Muscle of leg (tissue), 16 donors: ENCODE measurements at places on chromosomes 5 and 9. TPM values are rescaled to one million over a fixed set of nuclear protein-coding genes. Genes with fewer than 3 reads are reported as not detected.
A peak's percentile ranks its signal among the peaks of the same experiment; 100 is the strongest.

SLC46A2 gene
- polyA plus RNA-seq: 0.14 TPM

CCL27 gene
- 0.60 TPM for polyA plus RNA-seq

GNA14 gene
- polyA plus RNA-seq: 3.4 TPM

NFIB gene
- 63.7 TPM for polyA plus RNA-seq

TRPM3 gene
- polyA plus RNA-seq: 0.20 TPM

NMUR2 gene
- 0.86 TPM for polyA plus RNA-seq

TAF11L10 gene
- not detected for polyA plus RNA-seq

LRRC26 gene
- not detected for polyA plus RNA-seq

PCDHB6 gene
- polyA plus RNA-seq: 2.0 TPM

DNA sequence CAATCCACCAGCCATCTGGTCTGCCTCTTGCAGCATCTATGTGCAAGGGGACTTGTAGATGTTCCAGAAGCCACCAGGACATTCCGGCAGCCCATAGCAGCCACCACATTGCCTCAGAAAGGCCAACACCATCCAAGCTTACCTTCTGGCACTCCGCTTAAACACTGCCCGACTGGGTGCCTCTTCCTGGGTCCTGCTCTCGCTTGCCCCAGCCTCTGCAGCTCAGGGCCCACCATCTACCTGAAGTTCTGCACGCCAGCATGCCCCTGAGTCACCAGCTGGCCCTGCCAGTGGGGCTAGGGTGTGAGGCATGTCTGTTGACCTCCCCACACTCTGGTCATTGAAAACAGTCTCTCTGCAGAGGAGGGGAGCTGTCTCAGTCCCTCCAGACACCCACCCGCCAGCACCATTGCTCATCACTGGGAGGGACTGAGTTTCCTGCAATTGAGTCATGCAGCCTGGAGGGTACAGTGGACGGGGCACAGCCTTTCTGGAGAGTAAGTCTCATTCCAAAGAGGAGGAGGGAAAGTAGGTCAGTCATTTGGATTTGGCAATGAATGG is 16.9 kb upstream of the COL5A1 start:
- no peak for DNase-seq

GRCh38 chr5:132063090-132063911 is 2.8 kb downstream of the IL3 start:
- DNase-seq: peak; percentile 48

GRCh38 chr5:111968459-111968858 is 211.5 kb upstream of the NREP start:
- DNase-seq: peak; percentile 68

- DNase-seq: peak; percentile 50
These were observed 15.1 kb upstream of the LCP2 start for GRCh38 chr5:170312666-170313065.

GRCh38 chr9:130984521-130984920 is 24.5 kb upstream of the LAMC3 start:
- DNase-seq: no peak

- DNase-seq: no peak
These were observed 34.2 kb downstream of the FOXI1 start for GRCh38 chr5:170139786-170140335.

DNA sequence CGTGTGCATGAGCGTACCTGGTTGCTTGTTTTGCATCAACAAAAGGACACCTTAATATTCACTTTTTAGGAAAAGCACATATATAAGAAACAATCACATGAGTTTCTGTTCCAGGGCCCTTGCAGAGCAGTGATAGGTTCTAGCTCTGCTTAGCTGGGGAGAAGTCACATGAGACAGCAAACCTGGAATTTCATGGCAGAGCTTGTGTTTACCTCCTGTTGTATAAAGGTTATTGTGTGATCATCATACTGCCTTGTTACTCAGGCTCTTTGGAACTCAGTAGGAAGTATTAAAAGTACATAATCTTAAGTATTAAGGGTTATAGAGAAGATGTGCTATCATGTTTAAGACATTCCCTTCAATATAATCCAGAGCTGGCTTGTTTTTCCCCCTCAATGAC is 18.0 kb upstream of the VLDLR start:
- DNase-seq: no peak

- peak; percentile 82 for DNase-seq
These were observed 153.5 kb downstream of the CDC42SE2 start for GRCh38 chr5:131417240-131417869.

- DNase-seq: no peak
These were observed 54.3 kb downstream of the TRIP13 start for GRCh38 chr5:946720-947625.

- peak; percentile 53 for DNase-seq
These were observed 3.6 kb downstream of the CAMK4 start for GRCh38 chr5:111227801-111228200.

DNA sequence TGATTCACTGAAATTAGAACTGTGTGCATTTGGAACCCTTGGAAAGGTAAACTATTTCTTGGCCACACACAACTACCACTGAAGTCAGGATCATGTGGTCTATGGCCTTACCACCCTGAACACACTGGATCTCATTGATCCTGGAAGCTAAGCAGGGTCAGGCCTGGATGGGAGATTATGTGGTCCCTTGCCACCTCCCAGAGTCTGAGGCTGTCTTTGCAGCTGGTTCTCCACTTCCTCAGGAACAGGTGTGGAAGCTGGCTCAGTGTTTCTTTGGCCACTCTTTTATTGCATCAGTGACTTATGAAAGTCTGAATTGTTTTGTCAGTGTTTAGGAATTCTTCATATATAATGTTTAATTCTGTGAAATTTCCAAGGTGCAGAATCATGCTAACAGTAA is 89.2 kb downstream of the TEK start:
- peak; percentile 60 for DNase-seq

DNA sequence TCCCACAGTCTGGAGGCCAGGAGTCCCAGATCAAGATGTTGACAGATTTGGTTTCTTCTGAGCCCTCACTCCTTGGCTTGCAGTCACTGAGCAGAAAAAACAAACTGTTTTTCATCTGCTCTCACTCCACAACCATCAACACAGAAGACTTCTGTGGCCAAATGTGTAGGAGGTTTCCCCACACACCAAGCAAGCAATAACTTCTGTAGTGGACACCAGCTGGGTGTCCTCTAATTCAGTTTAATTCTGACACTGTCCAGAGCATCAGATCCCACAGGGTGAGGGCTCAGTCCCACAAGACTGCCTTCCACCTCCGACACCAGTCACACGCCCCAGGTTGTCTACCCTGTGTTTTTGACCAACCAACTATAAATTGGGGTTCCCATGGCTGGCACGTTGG is 209.9 kb downstream of the AOPEP start:
- no peak for DNase-seq

DNA sequence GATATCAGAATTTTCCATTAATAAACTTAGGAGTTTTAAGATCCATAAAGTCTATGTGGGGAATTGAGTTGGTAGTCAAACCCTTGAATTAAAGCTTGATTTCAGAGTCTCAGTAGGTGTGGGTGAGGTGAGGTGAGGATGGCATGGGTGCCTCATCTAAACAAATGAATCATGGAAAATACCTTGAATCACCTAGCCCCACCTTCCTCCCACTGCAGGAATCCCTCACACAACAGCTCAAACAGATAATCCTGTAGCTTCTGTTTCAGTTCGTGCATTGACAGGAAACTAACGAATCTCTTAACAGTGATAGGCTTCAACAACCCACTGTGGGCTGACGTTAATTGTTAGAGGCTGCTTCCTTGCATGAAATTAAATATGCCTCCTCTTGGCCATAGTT is 185.0 kb downstream of the SREK1 start:
- DNase-seq: no peak

- no peak for DNase-seq
These were observed 365.1 kb upstream of the TRPC7 start for GRCh38 chr5:136730426-136730825.

DNA sequence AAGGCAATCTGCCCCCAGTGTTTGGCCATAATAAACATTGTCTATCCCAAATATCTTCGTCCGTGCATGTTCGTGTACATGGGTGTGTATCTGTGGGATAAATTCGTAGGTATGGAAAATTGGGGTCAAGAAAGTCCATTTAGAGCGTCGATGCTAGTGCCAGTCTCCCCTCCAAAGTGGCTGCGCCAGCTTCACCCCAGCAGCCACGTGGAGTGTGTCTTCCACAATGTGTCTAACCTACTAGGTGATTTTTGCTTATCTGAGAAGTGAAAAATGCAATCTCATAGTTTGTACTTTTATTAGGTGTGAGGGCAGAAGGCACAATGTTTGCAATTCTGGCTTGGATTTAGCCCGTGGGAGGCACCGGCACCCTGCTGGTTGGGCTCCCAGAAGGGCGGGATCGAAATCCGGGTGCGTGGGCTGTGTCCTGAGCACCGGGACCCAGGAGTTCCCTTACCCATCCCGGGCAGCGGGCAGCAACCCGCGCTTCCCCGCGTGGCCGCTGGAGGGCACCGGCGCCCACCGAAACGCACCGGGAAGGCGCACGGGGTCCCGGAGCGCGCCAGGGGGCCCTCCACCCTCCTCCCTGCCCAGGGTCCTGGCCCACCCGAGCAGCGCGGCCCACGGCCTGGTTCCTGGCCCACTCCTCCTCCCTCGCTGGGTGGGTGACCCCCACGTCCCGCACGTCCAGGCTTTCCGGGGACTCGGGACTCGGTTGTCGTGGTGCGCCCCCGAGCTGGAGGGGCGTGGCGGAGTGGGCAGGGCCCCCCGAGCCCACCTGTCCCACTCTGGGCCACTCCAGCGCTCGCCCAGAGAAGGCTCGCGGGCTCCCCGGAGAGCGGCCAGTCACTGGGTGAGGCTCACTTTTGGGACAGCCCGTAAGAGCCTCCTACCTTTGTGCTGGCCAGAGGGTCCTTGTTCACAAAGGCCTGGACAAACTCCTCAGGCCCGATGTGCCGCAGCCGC is 55.4 kb upstream of the RNF130 start:
- no peak for DNase-seq
